SJSA1 (cell line): ENCODE measurements at places on chromosomes 2 and 18. TPM values are rescaled to one million over a fixed set of nuclear protein-coding genes. Genes with fewer than 3 reads are reported as not detected.

SALL3 gene
- total RNA-seq: 0.03 TPM in 1 of 2 replicates, not detected in the other

SLC5A7 gene
- not detected in 2 replicates for total RNA-seq

CGREF1 gene
- total RNA-seq: 2.1 and 3.1 TPM in 2 replicates

GPR55 gene
- 2.6 and 5.7 TPM in 2 replicates for total RNA-seq

POLR1A gene
- 25.5 and 28.6 TPM in 2 replicates for total RNA-seq

SETBP1 gene
- 9.9 and 12.6 TPM in 2 replicates for total RNA-seq

MALL gene
- total RNA-seq: not detected in 2 replicates

GRCh38 chr2:191462370-191462769, 215.6 kb upstream of the NABP1 start:
- no peak overlapping the region for H3K4me3 ChIP-seq
- no peak overlapping the region for H3K27ac ChIP-seq
- DNase-seq: no peak
- no peaks in the 10 kb centered on the region for H3K36me3 ChIP-seq

DNA sequence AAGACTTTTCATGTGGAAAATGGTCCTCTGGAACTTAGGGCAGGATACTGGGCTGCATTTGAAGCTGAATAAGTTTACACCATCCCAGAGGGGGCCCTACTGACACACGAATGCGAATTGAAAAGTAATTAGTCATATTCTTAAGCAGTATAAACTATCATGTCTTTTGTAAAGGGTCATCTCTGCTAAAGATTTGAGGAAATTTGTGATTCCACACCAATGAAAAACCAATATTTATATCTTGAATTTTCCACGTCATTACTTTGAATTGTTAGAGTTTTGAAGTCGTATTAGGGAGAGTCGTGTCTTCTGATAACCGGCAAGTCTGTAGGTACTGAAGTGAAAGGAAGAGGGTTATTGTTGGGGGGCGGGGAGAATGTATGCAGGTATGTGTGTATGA, 4.1 kb upstream of the OTX1 start:
- H3K27me3 ChIP-seq: no peaks in the 10 kb centered on the region
- H3K4me1 ChIP-seq: no peaks in the 10 kb centered on the region; the same call in 1 of the 2 replicates
- no peaks in the 10 kb centered on the region for H3K36me3 ChIP-seq
- H3K4me3 ChIP-seq: no peak overlapping the region

DNA sequence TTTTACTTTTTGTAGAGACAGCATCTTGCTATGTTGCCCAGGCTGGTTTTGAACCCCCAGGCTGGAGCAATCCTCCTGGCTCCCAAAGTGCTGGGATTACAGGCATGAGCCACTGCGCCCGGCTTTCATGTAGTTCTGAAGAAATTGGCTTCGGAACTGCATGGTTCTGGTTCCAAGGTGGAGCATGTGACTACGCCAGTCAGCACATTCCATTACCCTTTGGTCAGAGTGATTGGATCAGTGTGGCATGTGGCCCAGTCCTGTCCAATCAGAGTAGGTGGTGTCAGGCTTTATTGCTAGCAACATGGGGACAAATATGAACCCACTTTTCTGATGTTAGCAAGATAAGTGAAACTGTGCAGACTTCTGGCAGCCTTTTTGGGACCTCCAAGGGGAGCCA, 16.3 kb upstream of the ATOH8 start:
- H3K27me3 ChIP-seq: no peaks in the 10 kb centered on the region
- no peak overlapping the region for H3K4me3 ChIP-seq
- peaks cover 38% of the 10 kb centered on the region for H3K4me1 ChIP-seq
- H3K36me3 ChIP-seq: no peaks in the 10 kb centered on the region

DNA sequence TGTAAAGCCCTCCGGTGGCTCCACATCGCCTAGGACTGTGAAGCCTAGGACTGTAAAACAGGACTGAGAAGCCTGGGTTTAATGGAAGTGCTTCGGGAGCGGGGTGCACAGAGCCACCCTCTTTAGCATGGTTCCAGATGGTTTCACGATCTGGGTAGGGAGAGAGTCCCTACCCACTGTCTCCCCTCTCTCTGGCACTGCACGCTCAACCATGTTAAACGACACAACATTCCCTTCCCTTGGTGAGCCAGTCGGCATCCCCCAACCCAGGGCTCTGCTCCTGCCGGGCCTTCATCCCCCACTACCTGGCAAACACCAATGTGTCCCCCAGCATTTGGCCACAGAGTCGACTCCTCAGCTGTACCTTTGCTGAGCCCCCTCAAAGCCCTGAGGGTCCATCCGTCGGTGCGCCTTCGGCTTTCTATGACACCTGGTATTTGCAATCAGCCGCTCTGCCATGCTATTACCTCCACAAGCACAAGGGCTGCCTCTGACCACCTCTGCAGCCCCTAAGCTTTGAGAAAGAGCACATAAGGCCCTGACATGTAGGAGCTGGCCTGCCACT, 1.1 kb downstream of the COPS9 start:
- H3K27ac ChIP-seq: no peak overlapping the region
- peaks cover 45% of the 10 kb centered on the region for H3K36me3 ChIP-seq
- peak overlapping the region; percentile 66 for H3K4me3 ChIP-seq

DNA sequence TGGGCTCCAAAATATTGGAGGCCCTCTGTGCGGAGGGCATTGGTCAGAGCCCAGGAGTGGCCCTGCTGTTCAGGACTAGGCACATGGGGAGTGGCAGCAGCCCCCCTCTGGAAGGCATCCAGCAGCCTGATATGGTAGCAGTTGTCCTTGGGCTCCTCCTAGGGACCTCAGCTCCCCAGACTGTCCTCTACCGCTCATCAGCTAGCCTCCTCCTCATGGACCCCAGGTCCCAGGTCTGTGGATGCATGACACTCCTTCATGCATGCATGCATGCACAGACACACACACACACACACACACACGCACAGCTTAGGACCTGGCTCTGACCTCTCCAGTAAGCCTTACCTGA, 15.4 kb upstream of the ATP6V1B1 start:
- H3K27me3 ChIP-seq: no peaks in the 10 kb centered on the region
- no peaks in the 10 kb centered on the region for H3K4me1 ChIP-seq
- DNase-seq: no peak
- no peak overlapping the region for H3K4me3 ChIP-seq

- H3K27me3 ChIP-seq: 0 out of 2 replicates have a peak, but pooled peaks cover 5% of the 10 kb centered on the region
- no peaks in the 10 kb centered on the region for H3K4me1 ChIP-seq
- DNase-seq: no peak
- no peak overlapping the region for H3K27ac ChIP-seq
- H3K36me3 ChIP-seq: no peaks in the 10 kb centered on the region
These were observed 27.5 kb downstream of the TFCP2L1 start for GRCh38 chr2:121257480-121257840.

GRCh38 chr2:130850788-130851623, 14.3 kb downstream of the ARHGEF4 start:
- H3K4me1 ChIP-seq: no peaks in the 10 kb centered on the region
- H3K27me3 ChIP-seq: 0 out of 2 replicates have a peak, but pooled peaks cover 3% of the 10 kb centered on the region
- no peak overlapping the region for H3K27ac ChIP-seq
- DNase-seq: no peak

DNA sequence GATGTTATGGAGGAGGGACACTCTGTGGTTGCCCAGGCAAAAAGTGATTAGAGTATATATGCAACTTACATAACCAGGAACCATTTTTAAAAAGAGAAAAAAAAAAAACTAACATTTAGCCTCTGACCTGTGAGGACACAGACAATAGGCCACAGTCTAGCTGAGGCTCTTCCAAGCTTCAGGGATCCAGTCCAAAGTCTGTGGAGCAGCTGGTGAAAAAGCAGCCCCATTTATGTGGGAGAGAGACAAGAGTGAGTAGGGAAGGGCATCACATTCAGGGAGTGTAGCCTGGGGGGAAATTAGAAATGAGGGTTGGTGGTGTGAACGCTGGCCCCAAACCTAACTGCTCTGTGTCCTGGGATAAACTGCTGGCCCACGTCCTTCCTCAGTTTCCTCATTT, 122.8 kb downstream of the MYO5B start:
- no peaks in the 10 kb centered on the region for H3K4me1 ChIP-seq
- no peak overlapping the region for H3K27ac ChIP-seq
- H3K4me3 ChIP-seq: no peak overlapping the region
- no peaks in the 10 kb centered on the region for H3K36me3 ChIP-seq
- DNase-seq: no peak

- no peaks in the 10 kb centered on the region for H3K36me3 ChIP-seq
- DNase-seq: no peak
- H3K4me3 ChIP-seq: no peak overlapping the region
- H3K4me1 ChIP-seq: no peaks in the 10 kb centered on the region
These were observed 1.0 kb downstream of the PLEK start for GRCh38 chr2:68366083-68366560.

DNA sequence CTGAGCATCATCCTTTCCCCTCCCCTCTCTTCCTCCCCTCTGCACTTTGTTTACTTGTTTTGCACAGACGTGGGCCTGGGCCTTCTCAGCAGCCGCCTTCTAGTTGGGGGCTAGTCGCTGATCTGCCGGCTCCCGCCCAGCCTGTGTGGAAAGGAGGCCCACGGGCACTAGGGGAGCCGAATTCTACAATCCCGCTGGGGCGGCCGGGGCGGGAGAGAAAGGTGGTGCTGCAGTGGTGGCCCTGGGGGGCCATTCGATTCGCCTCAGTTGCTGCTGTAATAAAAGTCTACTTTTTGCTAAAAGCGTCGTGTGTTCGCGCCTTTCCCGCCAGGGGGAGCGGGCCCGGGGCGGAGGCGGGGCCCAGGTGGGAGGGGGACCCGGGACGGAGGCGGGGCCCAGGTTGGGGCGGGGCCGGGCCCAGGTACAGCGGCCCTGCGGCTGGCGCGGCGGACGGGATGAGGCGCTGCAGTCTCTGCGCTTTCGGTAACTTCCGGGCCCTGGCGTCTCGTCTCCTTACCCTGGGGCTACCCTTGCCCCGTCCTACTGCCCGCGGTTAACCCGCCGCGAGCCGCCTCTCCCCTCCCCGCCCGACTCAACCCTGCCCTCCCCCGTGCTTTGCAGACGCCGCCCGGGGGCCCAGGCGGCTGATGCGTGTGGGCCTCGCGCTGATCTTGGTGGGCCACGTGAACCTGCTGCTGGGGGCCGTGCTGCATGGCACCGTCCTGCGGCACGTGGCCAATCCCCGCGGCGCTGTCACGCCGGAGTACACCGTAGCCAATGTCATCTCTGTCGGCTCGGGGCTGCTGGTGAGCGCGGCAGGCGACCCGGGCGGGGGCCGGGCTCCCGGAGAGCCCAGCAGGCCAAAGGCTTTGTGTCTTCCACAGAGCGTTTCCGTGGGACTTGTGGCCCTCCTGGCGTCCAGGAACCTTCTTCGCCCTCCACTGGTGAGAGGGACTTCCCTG, at the start of gene KRTCAP3:
Gene KRTCAP3, plus strand, starts transcription at position 424 of the 962 bp plus-strand sequence. Its CDS starts 32 bp downstream, at position 456.
- H3K27ac ChIP-seq: no peak within 1 kb of the TSS
- peaks cover 66% of the 10 kb centered on the region for H3K36me3 ChIP-seq
- H3K27me3 ChIP-seq: no peaks in the 10 kb centered on the region
- H3K4me1 ChIP-seq: no peaks in the 10 kb centered on the region
- DNase-seq: no peak
- no peak within 1 kb of the TSS for H3K4me3 ChIP-seq

DNA sequence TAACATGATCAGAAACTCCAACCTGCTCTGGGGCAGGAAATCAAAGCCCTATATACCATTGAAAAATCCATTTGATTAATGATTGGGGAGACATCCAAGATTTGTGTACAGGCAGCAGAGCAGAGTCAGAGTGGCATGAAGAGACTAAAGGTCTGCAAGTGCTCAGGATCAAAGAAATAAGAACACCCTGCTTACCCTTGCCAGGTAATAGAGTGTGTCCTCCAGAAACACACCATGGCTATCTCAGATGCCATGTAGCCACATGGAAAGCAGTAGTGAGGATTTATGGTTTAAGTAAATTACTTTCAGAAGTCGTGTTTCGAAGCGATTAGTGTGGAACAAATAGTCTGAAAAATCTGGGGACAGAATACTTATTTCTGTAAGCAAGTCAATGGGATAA, 592.9 kb downstream of the SUCLG1 start:
- no peak overlapping the region for H3K27ac ChIP-seq
- H3K4me1 ChIP-seq: no peaks in the 10 kb centered on the region
- H3K36me3 ChIP-seq: no peaks in the 10 kb centered on the region

DNA sequence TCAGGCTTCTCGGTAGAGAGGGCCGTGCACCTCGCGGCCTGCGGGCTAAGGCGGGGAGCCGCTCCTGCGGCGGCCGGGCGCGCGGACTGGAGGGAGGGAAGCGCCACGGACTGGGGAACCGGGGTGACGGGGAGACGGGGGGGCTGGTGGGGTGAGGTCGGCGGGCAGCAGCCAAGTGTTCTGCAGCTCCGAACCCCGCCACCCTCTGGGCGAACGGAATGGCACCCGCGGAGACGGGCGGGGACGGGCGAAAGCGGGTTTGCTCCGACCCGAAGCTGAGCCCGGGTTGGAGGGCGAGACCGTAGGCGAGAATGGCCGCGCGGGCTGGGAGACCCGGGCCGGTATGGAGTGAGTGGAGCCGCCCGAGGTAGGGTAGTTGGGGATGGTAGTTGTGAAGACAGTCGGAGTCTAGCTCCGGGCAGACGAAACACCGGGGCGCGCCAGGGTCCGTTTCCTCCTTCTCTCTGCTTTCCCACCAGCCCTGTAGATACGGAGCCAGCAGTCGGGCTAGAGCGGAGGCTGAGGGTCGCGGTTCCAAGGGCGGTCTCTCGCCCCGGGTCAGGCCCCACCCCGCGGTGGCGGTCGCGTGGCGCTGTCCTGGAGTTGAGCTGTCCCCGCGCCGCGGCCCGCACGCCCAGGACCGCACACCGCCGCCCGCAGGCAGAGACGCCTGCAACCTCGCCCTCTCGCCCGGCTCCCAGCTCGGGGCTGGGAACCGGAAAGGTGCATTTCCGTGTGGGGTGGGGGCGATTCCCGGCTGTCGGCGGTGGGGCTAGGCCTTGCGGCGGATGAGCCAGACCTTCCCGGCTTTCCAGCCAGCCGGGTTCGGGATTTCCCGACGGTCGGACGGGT, 160.3 kb upstream of the SIX2 start:
- H3K27me3 ChIP-seq: peaks cover 15% of the 10 kb centered on the region
- peaks cover 21% of the 10 kb centered on the region for H3K4me1 ChIP-seq
- H3K36me3 ChIP-seq: no peaks in the 10 kb centered on the region

- no peaks in the 10 kb centered on the region for H3K36me3 ChIP-seq
- no peak for DNase-seq
- H3K4me3 ChIP-seq: no peak overlapping the region
These were observed 617.3 kb upstream of the ZEB2 start for GRCh38 chr2:145137211-145137610.

DNA sequence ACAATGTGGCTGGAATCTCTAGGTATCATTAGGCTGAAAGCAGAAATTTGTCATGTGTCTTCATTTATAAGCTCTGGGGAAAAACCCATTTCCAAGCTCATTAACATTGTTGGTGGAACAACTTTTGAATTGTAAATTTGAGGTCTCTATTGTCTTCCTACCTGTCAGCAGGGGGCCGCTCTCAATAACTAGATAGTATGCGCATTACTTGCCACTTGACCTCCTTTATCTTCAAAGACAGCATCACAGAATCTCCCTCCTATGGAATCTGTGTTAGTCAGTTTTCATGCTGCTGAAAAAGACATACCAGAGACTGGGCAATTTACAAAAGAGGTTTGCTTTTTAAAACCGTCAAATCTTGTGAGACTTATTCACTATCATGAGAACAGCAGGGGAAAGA, 223.1 kb downstream of the CALCRL start:
- no peak overlapping the region for H3K4me3 ChIP-seq
- H3K36me3 ChIP-seq: no peaks in the 10 kb centered on the region
- H3K4me1 ChIP-seq: no peaks in the 10 kb centered on the region
- no peak for DNase-seq

- no peak overlapping the region for H3K27ac ChIP-seq
- DNase-seq: no peak
- no peaks in the 10 kb centered on the region for H3K4me1 ChIP-seq
- no peaks in the 10 kb centered on the region for H3K36me3 ChIP-seq
- no peak overlapping the region for H3K4me3 ChIP-seq
These were observed 104.7 kb downstream of the THADA start for GRCh38 chr2:43491065-43491639.
